NCI-H2081 (cell line): ENCODE measurements at places on chromosomes 5 and 9.
A peak's percentile ranks its signal among the peaks of the same experiment; 100 is the strongest.

DNA sequence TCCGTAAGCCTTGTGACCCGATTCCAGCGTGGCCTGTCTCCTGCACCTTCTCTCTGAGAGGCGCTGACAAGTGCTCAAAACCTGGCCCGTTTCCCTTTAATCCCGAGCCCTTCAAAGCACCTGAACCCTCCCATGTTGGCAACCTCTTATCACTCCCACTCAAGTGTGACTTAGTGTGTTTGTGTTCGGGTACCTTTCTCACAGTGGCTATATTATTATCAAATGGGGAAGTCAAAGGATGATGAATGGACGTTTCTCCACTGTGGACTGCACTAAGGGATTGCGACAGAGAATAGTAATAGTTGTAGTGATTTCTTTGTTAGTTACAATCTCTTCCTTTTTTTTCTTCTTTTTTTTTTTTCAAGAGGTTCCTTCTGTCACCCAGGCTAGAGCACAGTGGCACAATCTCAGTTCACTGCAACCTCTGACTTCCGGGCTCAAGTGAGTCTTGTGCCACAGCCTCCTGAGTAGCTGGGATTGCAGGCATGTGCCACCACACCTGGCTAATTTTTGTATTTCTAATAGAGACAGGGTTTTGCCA is 65.4 kb upstream of the TNFSF8 start:
- no peak for DNase-seq

DNA sequence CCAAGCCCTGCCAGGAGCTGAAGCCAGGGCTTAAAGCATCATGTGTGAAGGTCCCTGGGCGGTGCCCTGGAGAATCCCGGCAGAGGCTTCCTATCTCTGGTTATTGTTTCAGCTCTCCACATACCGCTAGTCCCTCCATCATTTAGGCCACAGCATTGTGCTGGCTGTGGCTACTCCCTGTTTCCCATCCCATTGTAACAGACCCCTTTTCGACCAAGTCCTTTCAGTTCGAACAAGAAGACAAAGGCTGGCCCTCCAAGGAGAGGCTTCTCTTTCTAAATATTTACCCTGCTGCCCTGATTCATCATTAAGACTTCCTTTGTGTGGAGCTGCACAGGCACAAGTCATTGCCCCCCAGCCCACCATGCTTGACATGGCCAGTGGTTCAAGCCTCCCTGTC is 41.6 kb downstream of the NEUROG1 start:
- DNase-seq, result no peak

DNA sequence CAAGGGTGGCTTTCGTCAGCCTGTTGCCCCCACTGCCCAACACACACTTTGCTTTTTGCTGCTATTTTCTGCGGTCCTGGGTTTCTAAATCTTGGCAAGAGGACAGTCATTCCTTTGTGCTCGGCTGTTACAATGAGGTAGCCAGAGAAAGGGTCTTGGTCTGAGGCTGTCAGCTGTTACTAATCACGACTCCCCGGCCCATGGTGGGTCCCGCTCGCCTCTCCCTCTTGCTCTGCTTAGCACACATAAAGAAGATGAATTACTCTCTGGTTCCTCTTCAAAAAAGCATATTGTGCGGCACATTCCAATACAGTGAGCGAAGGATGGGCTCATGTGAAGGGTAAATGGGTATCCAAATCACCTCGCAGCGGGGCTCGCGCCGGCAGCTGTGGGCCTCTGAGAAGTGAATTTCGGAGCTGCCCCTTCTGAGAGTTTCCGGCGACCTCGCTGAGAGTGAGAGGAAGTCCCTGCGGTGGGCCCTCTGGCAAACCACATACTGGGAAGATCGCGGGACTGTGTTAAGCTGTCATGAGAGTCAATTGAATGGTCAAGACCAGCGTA is 56.0 kb downstream of the SLC1A3 start:
- no peak for DNase-seq

DNA sequence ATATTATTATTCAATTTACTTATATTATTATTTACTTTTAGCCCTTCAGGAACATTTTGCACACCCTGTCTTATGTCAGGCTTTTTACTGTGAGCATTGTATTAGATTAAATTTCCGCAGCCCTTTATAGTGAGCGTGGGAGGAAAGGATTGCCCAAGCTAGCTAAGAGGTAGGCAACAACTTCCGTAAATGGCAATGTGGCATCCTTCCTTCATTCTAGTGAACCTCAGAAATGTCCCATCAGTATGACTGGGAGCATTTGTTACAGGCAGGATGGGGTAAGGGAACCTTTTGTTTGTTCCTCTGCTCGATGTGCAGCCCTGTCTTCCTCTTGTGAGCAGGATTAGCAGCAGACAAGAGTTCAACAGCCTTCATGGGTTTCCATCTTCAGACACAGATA is 6.2 kb upstream of the CD180 start:
- DNase-seq, result no peak

GRCh38 chr5:39102684-39103155 is 28.5 kb upstream of the RICTOR start:
- DNase-seq, result no peak

DNA sequence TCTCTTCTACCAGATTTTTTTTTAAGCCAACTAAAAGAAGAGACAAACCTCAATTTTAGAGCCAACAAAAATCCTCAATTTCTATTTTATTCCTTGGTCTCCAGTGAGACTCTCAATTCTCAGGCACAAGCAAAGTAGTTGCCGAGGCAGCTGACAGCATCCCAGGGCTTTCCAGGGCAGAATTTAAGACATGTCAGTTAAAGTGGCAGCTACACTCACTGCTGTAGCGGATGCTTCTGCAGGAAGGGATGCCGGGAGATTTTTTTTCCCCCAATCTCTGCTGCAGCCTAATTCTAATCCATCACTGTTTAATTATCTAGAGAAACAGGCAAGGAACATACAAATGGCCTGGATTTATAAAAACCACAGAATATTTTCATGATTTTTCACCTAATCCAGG is 57.0 kb downstream of the TTC39B start:
- DNase-seq, result no peak

GRCh38 chr5:155091063-155091648 is 77.6 kb downstream of the KIF4B start:
- no peak for DNase-seq

DNA sequence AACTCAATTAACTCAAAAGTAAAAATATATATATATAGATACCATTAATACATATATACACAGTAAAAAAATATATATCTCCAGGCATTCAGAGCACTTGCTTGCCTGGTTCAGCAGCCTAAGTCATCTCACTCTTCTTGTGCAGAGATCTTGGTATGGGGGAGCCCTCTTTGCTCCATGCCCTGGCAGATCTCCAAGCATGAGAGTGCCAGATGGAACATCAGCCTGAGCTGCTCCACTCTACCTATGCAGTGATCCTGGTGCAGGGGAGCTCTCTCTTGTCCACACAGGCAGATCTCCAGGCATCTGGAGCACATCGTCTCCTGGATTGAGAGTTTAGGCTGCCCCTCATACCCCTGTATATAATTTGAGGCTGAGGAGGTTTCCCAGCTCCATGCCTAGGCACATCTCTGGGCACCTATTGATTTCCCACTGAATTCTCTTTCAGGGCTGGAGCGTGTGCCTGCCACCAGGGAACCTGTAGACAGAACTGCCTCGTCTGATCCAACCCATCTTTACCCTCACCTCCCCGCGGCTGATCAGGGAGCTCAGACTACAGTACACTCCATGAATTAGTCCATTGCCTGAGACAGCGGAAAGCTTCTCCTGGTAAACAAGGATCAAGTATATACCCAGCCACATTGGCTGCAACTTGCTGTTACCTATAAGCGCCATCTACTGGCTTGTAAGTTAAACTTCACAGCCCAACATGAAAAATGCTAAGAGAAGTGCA is 342.4 kb upstream of the GRIA1 start:
- DNase-seq, result peak; percentile 83

DNA sequence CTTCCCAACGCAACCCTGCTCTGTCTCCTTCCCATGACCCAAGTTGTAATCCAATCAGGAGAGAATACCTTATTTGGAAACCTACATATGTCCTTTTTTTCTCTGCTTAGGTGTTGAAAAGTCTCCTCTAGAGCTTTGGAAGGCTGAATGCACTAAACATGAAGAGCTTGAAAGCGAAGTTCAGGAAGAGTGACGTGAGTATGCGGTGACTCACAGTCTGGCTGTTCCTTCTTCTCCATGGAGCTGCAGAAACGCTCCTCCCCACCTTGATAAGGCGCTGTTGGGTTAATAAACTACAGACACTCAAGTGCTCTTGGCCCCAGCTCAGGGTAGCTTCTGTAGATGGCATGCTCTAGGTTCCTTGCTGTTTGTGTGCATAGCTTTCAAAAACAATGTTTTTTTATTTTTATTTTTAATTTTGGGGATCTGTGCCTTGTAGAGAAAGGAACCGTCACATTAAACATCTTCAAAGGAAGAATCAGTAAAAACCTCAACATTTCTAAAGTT is 30.7 kb downstream of the RAI14 start:
- no peak for DNase-seq

DNA sequence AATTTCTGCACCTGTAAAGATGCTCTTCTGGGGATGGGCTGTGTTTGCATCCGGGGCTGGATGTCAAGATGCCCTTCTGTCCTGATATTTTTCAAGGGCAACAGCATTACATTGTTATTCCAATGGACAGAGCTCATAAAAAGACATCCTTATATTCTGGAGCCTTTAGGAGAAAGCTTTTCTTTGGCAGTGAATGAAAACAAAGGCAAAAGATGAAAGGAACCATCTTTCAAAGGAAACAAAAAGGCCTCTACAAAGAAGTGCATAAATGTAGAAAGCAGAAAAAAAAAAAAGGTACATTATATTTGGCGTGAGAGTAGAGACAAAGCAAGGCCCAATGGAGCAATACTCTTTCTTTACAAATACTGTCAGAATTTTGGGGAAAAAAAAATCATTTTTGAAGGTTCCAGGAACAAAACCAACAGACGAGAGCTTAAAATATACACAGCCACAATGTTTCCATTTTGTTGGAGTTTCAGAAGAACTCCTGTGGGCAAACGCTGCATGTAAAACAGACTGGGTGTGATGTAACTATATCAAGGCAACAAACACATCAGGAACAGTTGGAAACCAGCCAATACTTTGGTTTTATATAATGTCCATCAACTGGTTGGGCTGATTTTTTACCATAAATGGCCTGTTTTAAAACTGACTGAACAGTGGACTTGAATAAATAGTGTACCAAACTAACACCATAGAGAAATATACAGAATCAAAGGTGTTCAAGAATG is 885.6 kb upstream of the DMAC1 start:
- DNase-seq, result no peak

GRCh38 chr5:124895236-124895635 is 148.8 kb upstream of the ZNF608 start:
- no peak for DNase-seq

- DNase-seq, result no peak
Measured at GRCh38 chr5:170491479-170491878, 12.3 kb upstream of the KCNIP1 start.

- DNase-seq, result no peak
Measured at GRCh38 chr9:94139672-94140417, 55.6 kb downstream of the PTPDC1 start.

- peak; percentile 28 for DNase-seq
Measured at GRCh38 chr9:104810421-104811339, 46.8 kb downstream of the NIPSNAP3B start.

- DNase-seq, result no peak
Measured at GRCh38 chr9:107213561-107214028, 69.5 kb upstream of the RAD23B start.

DNA sequence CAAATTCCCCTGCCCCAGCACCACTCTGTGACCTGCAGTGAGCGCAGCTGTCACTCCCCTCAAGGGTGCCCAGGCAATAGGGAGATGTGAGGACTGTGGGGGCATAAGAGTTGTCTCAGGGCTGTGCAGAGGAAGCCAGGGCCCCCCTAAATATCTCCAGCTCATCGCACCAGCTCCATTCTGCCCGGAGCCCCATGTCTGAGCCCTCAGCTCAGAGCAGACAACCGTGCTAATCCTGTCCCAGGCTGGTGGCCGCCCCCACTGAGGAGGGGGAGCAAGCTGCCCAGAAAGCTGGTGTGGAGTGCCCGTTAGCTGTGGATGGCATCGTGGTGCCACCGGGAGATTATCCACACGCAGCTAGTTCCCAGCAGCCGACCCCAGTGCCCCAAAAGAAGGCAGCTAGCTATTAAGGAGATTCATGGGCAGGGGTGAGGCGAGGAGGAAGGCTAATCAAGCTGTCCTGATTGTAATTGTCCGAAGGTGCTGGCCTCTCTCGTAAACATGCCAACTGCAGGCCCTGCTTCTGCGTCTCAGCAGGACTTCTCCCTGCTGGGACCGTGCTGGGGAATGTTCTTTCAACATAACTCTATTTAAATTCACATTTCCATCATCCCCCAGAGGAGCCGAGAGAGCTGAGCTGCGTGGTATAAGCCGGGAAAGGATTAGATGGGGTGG is 17.0 kb upstream of the FIBCD1 start:
- DNase-seq, result no peak

GRCh38 chr5:7397937-7398336 is 2.0 kb downstream of the ADCY2 start:
- no peak for DNase-seq

DNA sequence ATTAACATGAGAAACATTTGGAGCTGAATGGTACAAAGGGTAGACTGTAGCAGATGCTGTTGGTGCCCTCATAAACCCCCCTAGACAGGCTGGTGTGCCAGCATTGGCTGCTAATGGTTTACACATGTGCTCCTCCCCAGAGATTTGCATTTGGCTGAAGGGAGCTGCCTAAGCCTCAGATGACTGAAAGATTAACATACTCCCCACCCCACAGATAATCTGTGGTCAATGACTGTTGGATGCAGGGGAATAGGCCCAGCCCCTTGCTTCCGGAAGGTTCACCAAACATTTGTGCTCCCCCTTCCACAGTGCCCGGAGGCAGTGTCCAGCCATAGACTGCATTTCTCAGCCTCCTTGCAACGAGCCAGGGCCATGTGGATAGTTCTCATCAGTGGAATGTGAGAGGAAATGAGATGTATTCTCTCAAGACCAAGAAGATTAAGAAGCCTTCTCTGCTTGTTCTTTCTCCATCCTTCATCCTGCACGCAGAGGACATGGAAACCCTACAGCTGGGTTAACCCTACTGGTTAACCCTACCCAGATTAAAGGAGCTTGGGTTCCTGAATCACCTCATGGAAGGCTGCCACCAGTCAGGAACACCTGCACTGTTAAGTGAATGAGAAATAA is 79.6 kb downstream of the PHAX start:
- no peak for DNase-seq

DNA sequence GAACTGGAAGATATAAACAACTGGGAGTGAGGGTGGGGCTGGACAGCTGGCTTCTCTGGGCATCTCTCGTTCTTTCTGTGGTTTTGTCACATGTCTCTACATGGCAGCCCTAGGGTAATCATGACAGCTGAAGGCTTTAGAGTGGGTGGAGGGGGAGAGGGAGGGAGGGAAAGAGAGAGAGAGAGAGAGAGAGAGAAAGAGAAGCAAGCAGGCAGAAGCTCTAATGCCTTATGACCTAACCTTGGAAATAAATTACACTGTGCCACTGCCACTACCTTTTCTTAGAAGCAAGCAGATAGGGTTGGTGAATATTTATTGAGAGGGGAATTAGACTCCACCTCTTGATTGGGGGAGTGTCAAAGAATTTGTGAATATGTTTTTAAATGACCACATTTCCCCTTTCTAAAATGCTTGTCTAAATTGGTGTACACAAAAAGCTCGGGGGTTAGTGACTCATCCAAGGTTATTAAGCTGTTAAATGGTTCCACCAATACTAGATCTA is 2.6 kb upstream of the DAPK1 start:
- DNase-seq, result no peak
